Amygdala (tissue), 56 donors: ENCODE measurements at places on chromosomes 4 and X.

DNA sequence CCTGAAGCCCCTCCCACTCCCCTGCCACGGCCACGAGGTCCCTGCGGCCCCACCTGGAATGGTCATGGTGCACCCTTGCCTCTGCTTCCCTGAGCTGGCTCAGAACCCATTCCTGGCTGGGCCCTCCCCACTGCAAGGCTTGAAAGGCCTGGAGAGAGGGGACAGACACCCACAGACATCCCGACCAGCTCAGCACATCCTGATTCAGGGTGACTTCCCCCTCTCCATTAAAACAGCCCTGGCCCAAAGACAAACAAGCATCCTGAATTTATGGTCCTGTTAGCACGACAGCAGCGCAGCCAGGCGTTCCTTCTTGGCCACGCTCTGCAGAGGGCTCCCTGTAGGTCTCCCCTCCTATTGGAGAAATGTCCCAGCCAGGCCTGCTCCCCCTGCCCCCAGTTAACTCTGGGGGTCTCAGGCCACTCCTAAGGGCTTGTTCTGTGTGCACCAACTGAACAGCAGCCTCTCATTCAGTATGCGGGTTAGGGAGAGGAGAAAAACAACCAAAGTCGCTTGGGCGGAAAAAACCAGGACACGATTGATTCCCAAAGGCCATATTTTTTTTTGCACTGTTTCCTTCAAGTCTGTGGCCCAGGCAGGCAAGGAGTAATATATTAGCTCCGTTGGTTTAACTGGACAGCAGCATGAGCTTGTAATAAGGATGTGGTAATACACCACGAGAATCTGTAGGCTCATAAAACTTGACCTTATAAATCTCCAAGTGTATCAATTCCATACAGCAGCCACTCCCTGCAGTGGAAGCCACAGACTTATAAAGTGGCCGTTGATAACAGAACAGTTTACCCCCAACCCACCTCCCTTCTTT is 106.7 kb upstream of the MSX1 start:
- DNase-seq: no peak

DNA sequence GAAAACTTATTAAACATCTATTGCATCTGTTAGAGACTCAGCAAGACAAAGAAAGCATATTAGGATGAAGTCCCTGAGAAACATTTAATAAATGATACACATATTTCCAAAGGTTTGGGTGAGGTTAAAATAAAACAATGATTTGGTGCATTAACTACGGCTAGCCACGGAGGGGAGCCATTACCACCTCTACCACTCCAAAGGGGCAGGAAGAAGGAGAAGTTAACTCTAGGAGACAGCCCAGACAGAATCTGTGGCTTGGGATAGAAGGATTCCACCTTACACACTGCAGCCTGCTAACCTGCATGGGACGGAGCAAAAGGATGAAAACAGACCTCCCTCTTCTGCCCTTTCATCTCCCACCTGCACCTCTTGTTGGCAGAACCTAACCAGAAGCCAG is 189.1 kb upstream of the C1QTNF7 start:
- no peak for DNase-seq

DNA sequence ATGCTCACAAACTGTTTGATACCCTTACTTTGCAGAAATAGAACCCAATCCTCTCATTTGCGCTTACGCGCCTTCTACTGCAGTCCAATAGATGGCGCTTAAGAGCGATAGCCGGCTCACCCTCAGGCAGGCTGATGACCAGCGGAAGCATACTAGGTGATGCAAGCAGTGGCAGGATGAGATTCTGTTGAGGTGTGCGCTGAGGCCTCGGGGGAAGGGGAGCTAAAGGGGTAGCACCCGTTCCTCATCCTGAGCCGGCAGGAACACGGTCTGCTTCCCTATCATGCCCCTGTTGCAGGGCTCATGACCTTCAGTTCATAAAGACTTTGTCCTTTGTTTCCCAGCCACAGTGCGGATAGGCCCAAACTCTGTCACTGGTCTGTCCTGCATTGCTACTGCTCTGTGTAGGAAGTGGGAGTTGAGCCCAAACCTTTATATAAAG is 628.9 kb downstream of the TLL1 start:
- no peak for DNase-seq

- no peak for DNase-seq
These were observed 139.6 kb downstream of the UNC5C start for GRCh38 chr4:95409127-95409526.

- no peak for DNase-seq
These were observed 45.4 kb downstream of the COMMD8 start for GRCh38 chr4:47418147-47418546.

- DNase-seq: no peak
These were observed 192.2 kb upstream of the LEF1 start for GRCh38 chr4:108360754-108361445.

DNA sequence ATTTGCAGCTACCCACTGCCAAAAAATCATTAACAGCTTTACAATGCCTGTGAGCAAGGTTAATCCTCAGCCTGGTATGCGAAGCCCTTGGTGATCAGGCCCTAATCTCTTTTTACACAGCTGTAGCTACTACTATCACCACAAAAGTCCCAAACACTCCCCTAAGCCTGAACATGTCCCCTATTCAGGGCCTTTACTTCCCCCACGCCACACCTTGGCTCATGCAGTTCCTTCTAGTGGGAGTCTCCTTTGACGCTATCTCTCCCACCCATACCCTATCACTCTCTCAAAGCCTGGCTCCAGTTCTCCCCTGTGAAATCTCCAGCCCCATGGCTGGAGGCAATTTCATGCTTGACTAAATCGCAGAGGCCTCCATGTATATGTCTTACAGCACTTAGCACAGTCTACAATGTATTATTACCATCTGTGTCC is 90.6 kb upstream of the CBR4 start:
- no peak for DNase-seq

DNA sequence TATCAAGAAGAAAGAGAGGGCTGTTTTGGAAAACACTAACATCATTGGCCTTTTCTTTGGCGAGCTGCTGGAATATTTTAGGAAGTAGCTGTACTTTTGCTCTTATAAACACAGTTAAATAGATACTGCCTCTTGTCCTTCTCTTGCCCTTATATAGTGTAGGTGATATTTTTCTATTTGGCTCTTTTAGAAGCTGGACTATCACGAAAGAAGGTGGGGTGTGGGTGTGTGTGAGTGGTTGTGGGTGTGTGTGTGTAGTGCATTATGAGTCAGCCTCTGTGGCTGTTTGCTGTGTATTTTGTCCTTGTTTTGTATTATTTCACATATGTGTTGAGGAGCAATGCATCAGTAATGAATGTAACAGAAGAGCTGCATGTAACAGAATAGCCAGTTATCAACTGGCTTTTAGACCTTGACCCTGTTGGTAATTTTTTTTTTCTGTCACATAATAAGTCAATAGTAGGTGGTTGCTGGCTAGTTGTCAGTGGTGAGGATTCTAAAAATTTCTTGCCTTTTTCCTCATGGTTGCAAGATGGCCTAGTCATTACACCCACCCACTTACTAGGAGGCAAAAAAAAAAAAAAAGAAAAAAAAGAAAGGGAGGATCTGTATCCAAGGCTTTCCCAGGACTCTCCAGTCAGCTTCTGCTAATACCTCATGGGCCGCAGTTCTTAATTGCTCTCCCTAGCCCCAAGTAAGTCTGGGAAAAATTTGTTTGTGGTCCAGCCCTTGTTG is 23.8 kb downstream of the ARHGAP10 start:
- DNase-seq: no peak

DNA sequence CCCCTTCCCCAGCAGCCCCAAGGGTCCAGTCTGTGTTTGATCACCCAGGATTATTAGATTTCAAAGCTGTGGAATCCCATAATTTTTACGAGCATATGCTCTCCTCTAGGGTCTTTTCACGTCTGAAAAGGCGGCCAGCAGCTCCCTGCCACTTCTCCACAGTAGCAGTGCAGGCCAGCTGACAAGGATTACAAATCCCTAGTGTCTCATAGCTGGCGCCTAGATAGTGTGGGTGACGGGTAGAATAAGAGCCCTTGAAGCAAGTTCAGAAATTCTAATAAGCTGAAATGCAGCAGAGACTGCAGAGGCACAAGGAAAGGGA is 79.4 kb downstream of the RLIM start:
- DNase-seq: no peak

GRCh38 chrX:56994375-56995270 is 718 bp downstream of the SPIN3 start:
- no peak for DNase-seq

GRCh38 chrX:118724775-118725174 is 2.6 kb upstream of the IL13RA1 start:
- DNase-seq: no peak

DNA sequence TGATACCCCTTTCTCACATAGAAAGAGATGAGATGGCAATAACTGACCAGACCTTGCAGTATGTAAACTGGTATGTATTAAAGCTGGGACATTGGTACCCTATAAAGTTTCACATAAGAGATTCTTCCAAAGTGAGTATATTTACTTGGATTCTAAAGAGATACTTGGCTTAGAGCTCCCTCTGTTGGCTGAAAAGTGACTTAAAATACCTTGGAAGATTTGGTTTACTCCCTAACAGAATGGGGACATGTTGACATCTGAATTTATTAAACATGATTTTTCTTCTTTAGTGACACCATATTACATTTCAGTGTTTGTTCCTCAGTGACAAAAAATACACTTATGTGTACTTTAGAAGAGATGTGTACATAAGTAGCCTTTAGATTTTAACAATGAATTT is 47.9 kb upstream of the RGN start:
- no peak for DNase-seq

- no peak for DNase-seq
These were observed 170.0 kb downstream of the SMIM20 start for GRCh38 chr4:26083987-26084386.

- no peak for DNase-seq
These were observed 119.8 kb upstream of the TSPAN5 start for GRCh38 chr4:98778206-98778605.

GRCh38 chr4:123662827-123663226 is 266.2 kb downstream of the SPRY1 start:
- no peak for DNase-seq

DNA sequence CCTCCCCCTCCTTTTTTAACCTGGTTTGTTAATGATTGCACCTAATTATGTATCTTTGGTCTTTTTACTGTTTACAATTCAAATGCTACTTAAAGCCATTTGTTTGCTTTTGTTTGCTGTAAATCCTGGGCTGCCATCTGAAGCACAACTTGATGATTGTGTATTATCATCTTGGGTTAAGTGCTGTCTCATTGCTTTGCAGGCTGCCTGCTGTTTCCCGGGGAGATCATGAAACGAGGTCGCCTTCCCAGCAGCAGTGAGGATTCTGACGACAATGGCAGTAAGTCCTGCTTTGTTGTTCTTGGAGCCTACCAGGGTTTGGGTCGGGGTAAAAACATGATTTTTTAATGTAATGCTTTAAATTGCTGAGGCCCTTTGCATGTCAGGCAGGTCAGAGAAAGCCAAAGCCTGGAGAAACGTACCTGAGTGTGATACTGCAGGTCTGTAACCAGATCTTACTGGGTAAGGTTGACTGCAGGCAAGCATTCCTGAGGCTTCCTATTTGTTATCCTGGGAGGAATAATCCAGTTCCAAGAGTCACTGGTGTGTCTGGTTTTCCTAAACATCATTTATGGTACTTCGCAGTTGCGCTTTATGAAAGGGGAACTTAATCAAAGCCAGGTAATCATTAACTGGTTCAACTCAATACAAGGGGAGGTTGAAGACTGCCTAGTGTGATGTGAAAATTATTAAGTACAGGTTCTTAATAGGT is 22.2 kb downstream of the JADE1 start:
- no peak for DNase-seq

DNA sequence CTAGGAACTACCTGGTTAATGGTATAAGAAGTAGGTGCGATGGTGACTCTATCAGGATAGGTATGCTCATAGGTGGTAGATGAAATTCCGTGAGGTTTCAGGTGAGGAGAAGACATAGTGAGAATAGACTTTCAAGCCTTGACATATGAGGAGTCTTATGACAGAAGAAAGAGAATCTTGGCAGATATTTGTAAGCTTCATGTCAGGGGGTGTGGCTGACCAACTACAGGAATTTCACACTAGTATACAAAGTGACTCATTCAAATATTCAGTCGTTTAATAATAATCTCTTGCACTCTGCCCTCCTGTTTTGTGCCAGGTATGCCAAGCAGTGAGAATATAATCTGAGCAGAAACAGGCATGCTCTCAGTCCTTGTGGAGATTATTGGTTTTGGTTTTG is 22.8 kb downstream of the PACRGL start:
- DNase-seq: no peak

DNA sequence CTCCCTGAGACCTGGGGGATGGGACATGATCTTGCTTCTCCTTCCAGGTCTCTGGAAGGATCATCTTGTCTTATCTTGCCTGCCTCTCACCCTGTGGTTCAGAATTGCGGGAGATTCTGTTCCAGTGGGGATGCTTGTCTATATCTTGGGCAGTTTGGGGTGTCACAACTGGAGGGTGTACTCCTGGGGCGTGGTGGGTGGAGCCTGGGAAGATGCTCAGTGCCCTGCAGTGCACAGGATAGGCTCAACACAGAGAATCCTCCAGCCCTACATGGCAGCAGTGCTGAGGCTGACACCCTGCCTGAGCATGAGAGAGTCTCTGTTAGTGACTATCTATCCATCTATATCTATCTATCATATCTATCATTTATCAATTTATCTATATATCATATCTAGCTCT is 7.7 kb downstream of the P2RY8 start:
- DNase-seq: no peak

- DNase-seq: no peak
These were observed 331.9 kb downstream of the DCTD start for GRCh38 chr4:182585321-182585720.

GRCh38 chr4:139144161-139144859 is 32.7 kb downstream of the ELF2 start:
- no peak for DNase-seq

DNA sequence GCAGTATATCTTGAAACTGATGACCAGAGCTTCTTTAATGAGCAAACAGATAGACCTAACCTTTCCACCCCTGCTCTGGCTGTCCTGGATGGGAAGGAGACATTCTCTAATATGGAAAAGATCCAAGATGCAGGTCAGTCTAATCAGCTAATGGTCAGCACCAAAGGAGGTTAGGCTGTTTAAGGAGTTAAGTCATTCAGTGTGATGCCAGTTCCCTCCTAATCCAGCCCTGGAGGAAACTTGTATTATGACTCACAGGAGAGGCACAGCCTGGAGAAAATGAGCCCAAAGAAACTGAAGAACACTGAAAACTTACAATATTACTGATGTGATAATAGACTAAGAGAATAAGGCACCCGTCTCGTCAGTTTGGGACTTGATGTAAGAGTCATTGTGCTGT is 323.0 kb downstream of the HNRNPD start:
- DNase-seq: no peak

- DNase-seq: no peak
These were observed 38.6 kb downstream of the PTCHD1 start for GRCh38 chrX:23373129-23373804.

- no peak for DNase-seq
These were observed 1.2 kb upstream of the TADA2B start for GRCh38 chr4:7041801-7042502.

- DNase-seq: no peak
These were observed 112.9 kb downstream of the FRYL start for GRCh38 chr4:48667148-48667547.

GRCh38 chrX:143787341-143787740 is 66.8 kb upstream of the SPANXN2 start:
- DNase-seq: no peak

GRCh38 chrX:21193196-21193595 is 181.0 kb upstream of the CNKSR2 start:
- DNase-seq: no peak
